ENCODE measurements at places on chromosomes 2 and 18.

GRCh38 chr2:84875213-84875560 is 5.7 kb downstream of the TRABD2A start:
- DNase-seq: no peak

DNA sequence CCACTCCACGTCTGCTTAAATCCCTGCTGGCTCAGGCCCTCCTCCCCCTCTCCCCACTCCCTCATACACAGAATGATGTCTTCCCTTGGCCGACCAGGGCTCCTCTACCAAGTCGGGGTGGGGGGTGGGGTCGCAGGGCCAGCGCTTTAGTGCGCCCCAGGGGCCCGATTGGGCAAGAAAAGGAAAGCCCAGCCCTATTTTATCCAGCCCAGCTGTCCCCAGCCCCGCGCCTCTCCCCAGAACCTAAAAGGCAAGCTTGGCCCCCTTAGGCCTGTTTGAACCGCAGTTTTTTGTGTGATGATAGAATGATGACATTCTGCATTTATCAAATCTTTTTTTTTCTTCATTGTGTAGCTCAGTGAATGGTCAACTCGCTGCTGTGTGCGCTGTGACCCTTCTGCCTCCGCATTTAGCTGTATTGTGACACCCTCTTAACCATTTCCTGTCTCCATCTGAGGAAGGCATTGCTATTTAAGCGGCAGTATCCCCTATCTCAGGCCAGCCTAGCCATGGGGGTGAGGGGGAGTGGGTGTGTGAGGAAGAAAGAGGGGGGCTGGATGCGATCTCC is 231.4 kb downstream of the HAUS1 start:
- DNase-seq: no peak

GRCh38 chr2:235041918-235042575 is 90.2 kb downstream of the SH3BP4 start:
- no peak for DNase-seq

GRCh38 chr2:168054657-168055056 is 192.7 kb downstream of the STK39 start:
- DNase-seq: no peak

GRCh38 chr2:220335591-220335915 is 708.1 kb downstream of the SLC4A3 start:
- DNase-seq: no peak

GRCh38 chr2:99158599-99158998 is 3.8 kb downstream of the LIPT1 start:
- DNase-seq: no peak

- DNase-seq: no peak
Measured at GRCh38 chr2:1887915-1888314, 143.6 kb upstream of the PXDN start.

DNA sequence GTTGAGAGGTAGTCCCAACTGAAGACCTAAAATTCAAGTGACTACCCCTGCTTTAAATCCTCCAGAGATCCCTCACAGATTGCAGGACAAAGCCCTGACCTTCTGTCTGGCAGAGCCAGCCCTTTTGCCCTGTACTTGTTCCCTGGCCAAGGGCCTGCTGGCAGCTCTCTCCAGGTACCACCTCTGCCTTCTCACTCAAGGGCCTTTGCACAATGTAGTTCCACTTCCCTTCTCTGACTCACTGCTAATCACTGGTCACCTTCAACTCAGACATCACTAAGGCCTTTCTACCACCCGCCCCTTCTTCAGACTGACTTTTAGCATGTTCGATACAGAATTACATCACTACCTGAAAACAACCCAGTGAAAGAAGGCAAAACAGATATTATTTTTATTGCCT is 411.0 kb downstream of the TMEM182 start:
- DNase-seq: no peak

GRCh38 chr2:44342854-44343253 is 18.4 kb downstream of the PREPL start:
- no peak for DNase-seq

DNA sequence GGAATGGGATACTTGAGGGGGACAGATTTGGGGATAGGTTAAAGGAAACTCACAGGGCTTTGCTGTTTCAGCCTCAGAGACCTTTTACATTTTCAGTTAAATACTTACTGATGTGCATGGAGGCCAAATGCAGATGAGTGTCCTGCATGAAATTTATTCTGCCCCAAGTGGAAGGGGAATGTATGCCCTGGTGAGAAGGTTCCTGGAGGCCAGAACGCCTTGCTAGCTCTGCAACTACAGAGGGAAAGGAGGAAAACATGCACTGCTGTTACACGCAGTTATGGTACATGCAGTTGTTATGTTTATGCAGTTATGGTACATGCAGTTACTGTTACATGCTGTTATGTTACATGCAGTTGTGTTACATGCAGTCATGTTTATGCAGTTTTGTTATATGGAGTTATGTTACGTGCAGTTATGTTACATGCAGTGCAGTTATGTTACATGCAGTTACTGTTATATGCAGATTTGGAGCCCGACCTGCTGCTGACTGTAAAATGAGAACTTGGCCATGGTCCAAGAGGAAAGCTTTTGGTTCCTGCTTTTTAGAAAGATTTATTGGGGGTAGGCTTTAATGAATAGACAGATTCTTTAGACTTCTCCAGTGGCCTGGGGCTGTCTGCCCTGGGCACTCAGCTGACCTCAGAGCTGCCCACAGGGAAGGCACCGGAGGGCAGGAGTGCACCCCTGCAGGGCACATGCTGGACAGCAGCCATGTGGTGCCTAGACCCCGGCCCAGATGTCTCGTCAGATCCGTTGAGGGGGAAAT is 84.1 kb downstream of the LDLRAD4 start:
- no peak for DNase-seq

DNA sequence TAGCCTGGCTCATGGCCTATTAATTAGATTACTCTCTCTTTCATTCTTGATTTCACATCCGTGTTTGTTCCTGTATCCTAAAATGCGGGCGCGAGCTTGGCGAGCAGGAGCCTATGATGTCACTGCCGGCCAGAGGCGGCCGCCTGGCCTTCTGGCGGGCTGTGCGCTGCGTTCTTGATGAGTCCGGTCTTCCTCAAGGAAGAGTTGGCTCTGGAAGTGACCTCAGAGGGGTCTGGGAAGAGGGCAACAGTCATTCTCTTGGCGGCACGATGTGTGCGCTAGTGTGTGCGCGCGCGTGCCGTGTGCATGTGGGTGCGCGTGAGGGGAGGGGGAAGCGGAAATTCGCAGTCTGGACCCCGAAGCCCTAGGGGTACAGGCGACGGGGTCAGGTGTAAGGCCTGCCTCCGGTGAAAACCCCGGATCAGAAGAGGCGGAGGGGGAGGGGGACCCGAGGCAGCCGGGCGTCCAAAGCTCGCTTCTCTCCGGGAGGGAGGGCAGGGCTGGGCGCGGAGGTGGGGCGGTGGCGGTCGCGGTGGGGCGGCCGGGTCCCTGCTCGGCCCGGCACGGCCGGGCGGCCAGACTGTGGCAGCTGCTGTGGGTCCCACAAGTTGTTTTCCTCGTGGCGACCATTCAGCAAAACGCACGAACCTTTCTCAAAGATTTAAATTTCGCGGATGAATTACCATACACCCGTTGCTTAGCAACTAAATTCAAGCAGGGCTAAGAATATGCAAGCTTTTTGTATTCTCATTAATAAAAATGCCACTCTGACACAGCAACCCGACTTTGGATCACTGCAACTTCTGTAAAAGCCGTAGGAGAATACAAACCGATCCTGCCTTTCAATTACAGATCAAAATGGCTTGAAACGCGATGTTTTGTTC is 8.4 kb downstream of the POU3F3 start:
- DNase-seq: peak; percentile 71

GRCh38 chr2:239274391-239275043 is 126.3 kb downstream of the HDAC4 start:
- peak; percentile 19 for DNase-seq

- DNase-seq: no peak
Measured at GRCh38 chr2:58853420-58853819, 612.3 kb upstream of the FANCL start.

- no peak for DNase-seq
Measured at GRCh38 chr18:6221602-6222014, 193.1 kb downstream of the L3MBTL4 start.

Measured in dorsolateral prefrontal cortex (tissue), 122 donors.